SK-MEL-5 (cell line): ENCODE measurements at places on chromosomes 5 and 9. TPM values are rescaled to one million over a fixed set of nuclear protein-coding genes. Genes with fewer than 3 reads are reported as not detected.

DNA sequence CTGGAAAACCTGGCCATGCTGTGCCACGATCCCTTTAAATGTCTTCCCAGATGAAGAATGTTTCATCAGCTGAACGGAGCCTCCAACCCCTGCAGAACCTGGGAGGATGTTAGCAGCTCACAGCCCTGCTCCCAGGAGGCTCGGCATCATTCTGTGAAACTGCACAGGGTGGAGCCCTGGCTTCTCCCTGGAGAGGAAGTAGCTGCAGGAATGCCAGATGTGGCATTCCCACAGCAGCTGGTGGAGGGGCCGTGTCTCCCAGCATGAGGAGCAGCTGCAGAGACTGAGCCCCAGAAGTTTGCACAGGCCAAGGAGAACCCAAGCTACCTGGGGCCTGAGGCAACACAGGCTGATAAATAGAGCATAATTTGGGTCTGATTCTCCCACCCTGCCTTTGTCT is 165.8 kb upstream of the MAP3K1 start:
- DNase-seq = no peak

DNA sequence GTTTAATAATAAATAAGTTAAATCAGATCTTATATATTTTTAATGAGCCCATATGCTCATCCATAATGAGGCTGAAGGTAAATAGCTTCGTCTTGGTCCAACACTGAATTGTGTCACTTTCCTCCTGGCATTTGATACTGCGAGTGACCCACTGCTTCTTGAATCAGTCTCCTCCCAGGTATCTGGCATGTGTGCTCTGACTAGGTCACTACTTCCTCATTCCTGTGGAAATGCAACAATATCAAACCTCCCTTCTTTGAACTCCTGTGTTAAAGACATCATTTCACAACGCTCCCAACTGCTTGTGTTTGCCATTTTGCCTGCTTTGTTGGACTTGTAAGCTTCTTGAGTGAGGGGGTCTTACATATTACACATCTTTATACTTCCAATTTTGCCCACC is 157.7 kb downstream of the SLC24A2 start:
- DNase-seq = no peak

Gene GABRG2
- total RNA-seq = 0.05 and 0.32 TPM in 2 replicates

DNA sequence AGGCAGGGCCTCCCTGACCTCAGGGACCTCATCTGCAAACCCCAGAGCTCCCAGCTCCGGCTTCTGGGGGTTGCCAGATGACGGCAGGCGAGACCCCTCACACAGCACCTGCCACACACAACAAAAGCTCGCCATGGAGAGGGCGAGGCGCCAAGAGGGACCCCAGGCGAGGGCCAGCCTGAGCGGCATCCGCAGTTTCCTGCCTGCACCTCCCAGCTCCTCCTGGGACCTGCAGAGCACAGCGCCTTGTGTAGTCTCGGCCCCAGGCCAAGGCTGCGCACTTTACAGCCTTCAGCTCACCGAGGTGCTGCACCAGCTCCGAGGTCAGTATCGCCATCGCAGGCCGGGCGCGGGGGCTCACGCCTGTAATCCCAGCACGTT is 82.4 kb upstream of the ADAMTS2 start:
- no peak for DNase-seq
